Small intestine (tissue), 16 donors: ENCODE measurements at places on chromosomes 1 and 21.

DNA sequence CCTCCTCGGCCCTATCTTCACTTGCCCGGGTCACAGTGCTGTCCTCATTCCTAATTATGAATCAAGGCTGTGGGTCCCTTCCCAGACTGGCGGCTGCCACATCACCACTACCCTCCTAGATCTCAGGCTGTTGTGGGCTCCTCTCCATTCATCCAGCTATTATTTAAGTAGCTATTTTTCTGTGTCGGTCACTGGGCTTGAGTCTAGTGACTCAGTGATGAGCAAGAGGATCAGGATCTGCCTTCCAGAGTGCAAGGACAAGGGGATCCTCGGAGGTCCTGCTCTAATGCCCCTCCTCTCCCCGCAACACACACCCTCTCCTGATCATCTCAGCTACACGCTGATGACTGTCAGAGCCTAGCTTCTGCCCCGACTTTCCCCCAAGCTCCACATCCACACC lies 34.1 kb downstream of the CDCP2 start:
- no peak for DNase-seq

DNA sequence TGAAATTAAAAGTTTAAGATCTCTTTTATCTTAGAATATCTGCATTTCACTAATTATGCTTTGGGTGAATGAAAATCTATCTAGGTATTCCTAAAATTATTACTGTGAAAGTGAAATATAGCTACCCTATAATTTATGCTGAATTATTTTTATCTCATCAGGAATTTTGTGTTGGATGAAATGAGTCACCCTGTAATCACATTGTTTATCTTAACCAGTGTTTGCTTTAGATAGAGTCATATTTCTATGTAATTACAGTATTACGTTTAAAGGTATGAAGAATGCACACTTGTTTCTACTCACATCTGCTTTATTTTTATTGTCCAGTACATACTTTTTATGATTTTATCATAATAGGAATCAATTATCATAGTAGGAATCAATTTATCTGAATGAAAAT lies 249.2 kb downstream of the NCAM2 start:
- no peak for DNase-seq

- DNase-seq, result no peak
These were observed 44.1 kb upstream of the WLS start for GRCh38 chr1:68276448-68276847.

- no peak for DNase-seq
These were observed 580 bp downstream of the RBM34 start for GRCh38 chr1:235160383-235160956.

- no peak for DNase-seq
These were observed 67.3 kb downstream of the URB2 start for GRCh38 chr1:229693129-229693900.

DNA sequence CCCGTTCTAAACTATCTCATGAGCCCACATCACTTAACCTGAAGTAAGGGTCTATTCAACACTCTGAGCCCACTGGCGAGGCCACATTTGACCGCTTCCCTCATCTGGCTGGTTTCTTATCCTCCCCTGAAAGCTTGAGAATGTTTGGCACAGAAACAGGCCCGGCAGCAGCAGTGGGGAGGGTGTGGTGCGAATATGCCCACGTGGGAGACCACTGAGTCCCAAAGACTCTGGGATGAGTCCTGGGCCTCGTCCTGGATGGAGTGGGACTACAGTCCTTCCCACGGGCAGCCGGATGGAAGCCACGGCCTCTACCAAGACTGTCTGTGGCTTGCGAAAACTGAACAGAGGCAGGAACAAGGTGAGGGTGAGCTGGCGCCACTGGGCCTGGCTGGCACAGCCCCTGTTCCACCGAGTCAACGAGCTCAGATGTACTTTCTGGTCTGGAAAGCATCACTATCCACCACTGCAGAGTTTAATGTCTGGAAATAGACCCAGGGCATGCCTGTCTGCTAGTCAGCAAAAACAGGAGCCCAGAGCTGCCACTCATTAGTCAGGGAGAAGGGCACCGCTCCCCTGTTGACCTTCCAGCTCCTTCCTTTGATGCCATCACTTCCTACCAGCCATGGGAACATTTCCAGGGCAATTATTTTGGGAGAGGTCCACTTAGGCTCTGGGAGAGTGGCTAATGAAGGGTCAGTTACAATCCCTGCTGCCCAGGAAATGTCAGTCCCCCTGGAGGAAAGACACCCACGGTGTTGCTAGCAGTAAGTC lies 386.6 kb downstream of the MATN1 start:
- DNase-seq, result no peak

DNA sequence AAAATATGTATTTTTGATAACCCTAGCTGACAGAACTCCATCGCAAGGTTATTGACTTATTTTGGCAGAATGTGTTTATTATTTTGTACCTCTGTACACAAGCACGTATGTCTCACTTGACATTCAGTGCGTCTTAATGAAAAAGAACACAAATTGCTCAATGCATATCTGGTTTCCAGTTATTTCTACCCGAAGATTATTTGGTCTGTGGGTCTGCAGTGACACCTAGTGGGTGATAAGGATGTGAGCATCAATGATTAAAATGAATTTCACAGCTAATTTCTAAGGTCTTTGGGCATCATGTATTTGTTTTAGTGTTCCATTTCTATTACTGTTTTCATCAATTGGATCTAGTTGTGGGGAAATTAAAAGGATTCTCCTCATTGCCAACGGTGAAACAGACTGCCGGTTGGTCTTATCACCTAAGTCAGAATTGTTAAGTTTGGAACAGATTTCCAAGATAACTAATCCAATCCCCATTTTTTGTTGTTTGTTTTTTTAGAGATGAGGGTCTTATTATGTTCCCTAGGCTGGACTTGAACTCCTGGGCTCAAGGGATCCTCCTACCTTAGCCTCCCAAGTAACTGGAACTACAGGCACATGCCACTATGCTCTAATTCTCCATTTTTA lies 13.9 kb downstream of the DDX20 start:
- DNase-seq, result peak; percentile 55

- DNase-seq, result no peak
These were observed 47.9 kb downstream of the C4BPA start for GRCh38 chr1:207151920-207152319.

GRCh38 chr1:161492827-161493226 lies 12.4 kb upstream of the FCGR2A start:
- no peak for DNase-seq

DNA sequence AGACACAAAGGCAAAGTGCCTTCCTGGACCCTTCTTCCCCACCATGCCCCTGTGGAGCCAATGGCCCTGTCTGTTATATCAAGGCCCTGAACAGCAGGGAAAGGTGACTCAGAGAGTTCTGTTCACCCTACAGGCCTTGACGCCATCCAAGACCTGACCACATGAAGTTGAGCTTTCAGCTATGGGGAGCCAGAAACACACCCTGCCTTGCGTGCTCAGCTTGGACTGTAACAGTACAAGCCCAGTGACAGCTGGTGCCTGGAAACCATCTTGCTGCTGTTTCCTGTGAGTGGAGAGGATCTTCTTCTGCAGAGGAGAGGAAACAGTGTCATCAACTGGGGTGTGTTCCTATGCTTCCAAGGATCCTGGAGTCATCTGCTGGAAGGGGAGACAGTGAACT lies 165.0 kb upstream of the IRF2BP2 start:
- no peak for DNase-seq

GRCh38 chr1:66681686-66682085 lies 70.6 kb upstream of the DYNLT5 start:
- DNase-seq, result no peak

DNA sequence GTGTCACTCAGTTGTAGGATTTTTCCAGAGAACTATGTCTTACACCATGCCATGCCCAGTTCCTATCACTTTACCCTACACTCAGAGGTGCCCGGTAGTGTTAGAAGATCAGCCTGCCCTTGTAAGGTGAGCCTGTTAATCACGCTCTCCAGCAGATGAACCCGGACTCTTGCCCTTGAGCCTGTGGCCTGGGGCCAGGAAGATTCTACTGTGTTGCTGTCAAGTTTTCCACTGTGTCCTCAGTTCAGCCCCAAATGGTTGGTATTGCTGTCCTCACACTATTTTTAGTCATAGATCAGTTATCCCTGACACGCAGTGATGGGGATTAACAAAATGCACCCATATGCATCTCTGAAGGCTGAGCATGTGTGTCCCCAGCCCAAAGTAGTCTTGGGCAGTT lies 105.0 kb upstream of the SPAG17 start:
- no peak for DNase-seq

- DNase-seq, result no peak
These were observed 40.5 kb downstream of the PLPPR5 start for GRCh38 chr1:98964198-98964597.

- no peak for DNase-seq
These were observed 24.4 kb downstream of the DUSP10 start for GRCh38 chr1:221717485-221717853.
